DMS 273 treated with DMSO at 0.1 percent for 48 hours (cell line): ENCODE measurements at places on chromosomes 4 and X.

GRCh38 chr4:28444886-28445496 lies 1584.3 kb downstream of the STIM2 start:
- no peak for DNase-seq

DNA sequence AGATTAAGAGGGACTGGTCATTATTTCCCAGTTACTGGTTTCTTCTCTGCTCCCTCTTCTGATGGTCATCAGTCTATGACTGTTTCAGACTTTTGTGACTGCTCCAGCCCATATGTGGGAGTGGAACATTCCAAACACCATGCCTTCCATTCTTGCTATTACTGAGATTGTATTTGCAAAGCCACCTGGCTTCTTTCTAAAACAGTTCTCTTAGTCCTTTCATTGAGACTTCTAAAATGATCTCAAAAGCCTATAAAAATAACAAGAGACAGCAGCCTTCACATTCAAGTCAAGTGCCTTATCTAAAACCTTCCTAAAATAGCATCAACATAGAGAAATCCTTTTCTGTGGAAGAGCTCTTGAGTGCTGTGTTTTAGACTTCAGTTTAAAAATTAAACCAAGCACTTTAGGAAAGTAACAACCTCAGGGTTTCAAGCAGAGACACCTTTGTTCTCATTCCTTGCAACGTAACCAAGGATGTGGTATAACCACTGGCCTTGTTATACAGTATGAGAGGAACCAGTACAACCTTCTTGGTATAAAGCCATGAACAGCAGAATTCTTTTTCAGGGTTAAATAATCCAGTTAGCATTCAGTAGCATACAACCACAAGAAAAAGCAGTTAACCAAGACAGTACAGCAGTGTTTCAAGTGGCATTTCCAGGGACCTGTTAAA lies 97.1 kb downstream of the NFKB1 start:
- DNase-seq = no peak

DNA sequence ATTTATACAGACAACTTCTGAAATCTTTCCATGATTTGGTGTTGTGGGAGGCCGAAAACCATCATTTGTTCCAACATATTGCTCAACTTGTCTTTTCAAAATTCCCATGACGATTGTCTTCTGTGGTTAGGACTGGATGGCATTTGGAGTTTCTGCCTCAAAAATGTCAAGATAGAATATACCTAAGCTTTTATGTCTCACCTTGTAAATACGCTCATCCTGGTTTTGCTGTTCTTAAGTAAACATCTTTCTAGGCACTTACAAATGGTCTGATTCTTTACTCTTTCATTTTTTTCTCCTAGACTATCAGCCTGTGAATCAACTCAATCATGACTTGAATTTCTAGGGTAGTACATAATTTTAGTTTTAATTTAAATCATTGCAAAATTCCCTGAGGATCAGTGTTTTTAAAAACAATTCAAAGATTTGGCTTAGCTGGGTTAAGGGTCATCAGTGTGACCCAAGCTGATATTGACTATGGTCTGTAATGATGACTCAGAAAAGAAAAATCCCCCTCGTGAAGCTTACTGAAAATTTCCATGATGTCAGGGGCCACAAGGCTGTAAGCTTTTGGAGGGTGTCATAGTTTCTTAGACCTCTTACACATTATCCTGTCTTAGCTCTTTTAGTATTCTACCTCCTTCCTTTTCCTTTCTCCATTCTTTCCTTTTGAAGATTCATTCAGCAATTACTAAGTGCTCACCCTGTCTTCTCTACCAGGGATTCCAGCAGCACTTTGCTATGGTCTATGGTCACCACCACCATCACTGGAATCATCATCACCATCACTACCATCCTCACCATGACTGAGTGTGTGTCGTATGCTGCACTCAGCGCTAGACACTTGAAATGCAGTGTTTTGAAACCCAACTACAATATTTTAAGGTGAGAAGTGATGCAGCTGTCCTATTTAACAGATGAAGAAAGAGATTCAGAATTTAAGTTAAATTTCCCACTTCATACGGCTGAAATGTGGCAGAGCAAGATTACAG lies 124.4 kb downstream of the CPE start:
- DNase-seq = no peak

GRCh38 chr4:25904748-25905082 lies 9.3 kb upstream of the SMIM20 start:
- DNase-seq = no peak

DNA sequence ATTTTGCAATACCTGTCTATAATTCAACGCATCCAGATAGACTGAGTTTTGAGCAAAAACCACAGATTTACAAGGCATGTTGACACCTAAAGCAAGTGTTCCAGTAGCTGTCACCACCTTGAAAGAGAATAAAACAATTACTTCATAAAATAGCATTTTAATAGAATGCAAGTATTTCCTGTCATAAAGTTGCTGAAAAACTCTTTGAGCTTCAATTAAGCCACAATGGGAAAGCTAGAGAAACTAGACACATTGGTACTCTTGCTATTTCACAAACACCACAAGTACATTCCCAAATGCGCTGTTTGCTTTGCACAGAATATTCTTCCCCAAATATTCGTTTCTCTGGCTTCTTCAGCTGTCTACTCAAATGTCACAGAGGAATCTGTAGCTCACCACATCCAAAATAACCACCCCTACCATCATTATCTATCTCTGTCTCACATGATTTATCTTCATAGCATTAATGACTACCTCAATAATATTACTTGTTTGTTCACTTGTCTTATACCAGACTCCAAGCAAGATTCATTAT lies 70.3 kb downstream of the DDX60 start:
- no peak for DNase-seq

DNA sequence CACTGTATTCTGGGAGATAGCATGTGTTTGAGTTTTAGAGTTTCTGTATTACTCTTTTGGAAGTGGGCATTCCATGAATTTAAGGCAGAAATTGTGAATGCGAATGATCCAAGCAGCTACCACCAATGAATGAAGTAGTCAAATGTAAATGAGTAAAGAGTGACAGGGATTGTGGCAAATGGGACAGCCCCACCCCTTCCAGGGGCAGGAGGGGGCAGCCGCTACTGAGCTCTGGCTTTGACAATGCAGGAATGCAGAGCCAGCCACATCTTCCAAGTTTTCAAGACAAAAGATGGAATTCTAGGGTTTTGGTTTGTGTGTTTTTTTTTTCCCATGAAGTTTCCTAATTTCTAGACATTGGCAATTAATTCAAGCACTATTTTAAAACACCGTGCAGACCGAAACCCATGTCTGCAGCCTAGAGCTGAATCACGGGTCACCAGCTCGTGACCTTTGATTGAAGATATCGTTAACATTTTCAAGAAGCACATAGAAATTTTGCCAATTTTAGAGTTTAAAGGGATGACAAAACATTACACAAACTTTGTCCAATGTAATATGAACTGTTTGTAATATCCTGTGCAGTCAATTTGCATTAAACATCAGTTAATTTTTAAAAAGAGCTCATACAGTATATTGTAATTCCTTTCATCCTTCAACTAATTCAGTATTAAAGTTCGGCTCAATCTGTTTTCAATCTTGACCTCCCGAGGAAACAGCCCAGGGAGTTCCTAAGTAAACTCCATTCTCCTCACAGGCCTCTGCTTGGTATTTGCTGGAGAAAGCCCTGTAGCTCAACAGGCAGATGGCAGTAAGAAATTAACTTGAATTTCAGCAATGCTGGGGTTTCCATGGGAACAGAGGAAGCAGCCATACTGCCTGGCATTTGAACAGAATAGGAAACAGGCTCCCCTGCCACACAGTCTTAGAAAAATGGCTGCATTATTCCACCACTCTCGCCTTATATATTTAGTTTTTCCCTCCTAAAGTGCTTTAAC lies 83.4 kb downstream of the UCHL1 start:
- DNase-seq = peak; percentile 78

- no peak for DNase-seq
Measured at GRCh38 chrX:39063037-39063436, 261.8 kb downstream of the MID1IP1 start.

DNA sequence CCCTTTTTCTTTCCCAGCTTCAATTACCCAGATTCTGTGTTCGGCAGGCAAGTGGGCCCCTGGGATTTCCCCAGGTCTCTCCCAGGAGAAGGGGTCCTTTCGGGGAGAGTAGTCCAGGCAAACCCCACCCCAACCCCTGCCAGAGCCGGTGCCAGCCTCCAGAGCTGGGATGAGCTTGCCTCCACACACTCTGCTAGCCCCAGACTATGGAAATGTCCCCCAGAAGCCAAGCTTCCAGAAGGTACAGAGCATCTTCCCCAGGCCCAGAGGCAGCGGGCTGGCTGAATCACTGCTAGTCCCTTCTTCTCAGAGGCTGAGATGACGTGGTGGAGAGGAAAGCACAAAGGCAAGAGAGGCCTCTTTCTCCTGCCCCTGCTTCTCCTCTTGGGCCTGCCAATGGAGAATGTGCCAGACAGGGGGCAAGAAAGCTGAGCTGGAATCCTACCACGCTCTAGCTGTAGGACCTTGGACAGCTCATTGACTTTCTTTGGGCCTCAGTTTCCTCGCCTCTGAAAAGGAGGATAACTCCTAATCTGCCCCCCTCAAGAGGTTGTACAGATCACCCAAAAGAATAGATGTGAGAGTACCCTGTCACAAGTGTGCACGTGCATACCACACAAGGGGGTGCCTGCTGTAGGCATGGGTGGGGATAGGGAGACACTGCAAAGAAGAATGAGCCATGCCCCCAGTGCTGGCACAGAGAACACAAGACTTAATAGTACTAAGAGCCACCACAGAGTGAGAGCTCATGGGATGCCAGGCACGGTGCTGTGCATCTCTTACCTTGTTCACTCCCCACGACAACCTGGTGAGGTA lies 2.1 kb downstream of the SASH3 start:
- no peak for DNase-seq

DNA sequence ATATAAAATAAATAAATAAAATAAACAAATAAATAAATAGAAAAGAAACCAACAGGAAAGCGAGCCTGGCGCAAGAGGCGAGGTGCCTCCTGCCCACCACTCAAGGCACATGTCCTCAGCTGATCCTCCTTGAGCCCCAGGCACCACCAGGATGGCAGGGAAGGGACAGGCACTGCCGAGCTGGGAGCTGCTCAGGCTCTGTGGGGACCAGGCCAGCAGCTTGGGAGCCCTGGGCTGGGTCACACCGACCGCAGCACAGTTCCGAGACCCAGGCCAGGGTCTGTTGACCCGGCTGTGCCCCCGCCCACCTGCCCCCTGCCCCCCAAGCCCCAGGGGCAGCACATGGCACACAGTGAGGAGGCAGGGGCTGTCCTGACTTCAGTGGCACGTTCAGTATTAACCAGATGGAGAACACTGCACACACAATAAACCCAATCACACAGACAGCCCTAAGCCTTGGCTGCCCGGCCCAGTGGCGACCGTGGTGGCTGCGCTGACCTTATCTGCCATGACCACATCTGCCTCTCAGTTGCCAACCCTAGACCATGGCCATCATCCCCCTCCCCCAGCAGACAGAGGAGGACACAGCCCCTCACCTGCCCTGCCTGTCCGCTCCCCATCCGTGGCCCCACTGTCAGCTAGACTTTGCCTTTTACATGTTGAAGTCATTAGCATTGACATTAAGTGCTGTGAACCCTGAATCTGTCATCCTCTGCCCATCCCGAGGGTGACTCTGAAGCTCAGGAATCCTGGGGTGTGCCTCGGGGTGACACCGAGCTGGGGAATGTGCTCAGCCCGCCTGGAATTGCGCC lies 2.9 kb upstream of the TREX2 start:
- no peak for DNase-seq

- DNase-seq = no peak
Measured at GRCh38 chr4:7237873-7238272, 45.5 kb downstream of the SORCS2 start.

- DNase-seq = no peak
Measured at GRCh38 chrX:109862433-109862832, 129.4 kb upstream of the ACSL4 start.

- DNase-seq = no peak
Measured at GRCh38 chrX:9533611-9534010, 68.8 kb downstream of the TBL1X start.

DNA sequence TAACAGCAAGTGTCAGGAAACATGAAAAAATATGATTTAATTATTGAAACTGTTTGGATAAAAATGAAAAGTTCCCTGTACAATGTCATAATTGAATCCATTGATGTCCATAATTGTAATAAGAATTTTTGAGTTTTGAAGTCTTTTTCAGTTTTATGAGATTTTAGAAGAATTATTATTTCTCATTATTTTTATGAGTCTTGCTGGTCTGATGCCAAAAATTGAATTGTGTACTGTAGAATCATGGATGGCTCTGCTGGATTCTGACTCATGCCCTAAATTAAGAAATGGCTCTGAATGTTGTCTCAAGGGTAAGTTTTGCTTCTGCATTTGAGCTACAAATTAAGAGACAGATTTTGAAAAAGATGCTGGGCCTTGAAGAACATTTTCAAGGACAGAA lies 132.8 kb upstream of the MAP9 start:
- DNase-seq = no peak

DNA sequence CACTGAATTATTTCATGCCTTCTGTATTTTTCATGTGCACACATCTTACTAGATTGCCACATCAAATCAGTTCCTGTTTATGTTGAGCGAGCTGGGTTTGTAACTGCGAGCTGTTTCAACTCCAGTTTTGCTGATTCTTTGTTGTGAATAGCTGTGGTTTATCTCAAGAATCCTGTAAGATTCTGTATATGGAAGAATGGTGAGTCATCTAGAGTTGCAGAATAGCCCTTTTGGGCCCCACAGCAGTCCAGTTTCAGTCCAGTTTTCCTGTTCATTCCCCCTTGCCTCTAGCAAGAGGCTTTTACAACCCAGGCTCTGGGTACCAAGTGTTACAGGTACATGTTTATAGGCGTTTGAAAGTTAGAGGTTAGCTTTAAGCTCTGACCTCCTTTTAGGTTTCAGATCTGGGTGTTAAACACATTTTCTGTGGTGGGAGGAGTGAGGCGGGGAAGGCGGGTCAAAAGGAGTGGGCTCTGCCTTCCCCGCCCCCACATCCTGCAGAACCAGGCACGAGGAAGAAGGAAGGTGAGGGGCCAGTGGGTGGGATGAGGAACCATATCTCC lies 32.7 kb downstream of the TBC1D14 start:
- DNase-seq = no peak

GRCh38 chrX:141724186-141724585 lies 25.6 kb upstream of the SPANXD start:
- no peak for DNase-seq

DNA sequence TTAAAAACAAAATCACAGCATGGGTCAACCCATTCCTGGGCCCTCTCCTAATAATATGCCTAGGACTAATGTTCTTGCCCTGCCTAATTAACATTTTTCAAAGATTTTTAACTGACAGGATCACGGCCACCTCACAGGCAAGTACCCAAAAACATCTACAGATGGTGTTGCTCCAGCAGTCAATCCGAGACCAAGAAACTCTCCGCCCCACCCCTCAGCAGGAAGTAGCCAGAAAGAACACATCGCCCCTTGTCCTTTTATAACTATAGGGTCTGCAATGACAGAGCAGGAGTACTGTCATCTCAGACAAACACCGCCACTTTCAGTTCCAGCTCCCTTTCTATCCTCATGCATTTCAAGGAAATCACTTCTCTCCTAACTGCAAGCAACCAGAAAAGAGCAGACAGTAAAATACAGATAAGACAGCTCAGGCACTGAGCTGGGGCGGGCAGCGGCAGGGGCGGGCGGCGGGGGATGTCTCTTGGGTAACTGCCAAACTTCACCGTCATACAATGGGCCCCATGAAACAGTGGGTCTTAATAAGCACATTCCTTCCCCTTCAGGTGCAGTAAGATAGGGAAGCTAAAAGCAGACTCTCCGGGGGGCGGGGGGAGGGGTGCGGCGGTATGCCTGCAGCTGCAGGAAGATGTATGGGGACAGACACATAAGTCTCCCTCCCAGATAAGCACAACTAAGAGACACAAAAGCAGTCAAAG lies 67.4 kb downstream of the ZNF182 start:
- DNase-seq = no peak
